ENCODE measurements at places on chromosomes 16 and 17.

DNA sequence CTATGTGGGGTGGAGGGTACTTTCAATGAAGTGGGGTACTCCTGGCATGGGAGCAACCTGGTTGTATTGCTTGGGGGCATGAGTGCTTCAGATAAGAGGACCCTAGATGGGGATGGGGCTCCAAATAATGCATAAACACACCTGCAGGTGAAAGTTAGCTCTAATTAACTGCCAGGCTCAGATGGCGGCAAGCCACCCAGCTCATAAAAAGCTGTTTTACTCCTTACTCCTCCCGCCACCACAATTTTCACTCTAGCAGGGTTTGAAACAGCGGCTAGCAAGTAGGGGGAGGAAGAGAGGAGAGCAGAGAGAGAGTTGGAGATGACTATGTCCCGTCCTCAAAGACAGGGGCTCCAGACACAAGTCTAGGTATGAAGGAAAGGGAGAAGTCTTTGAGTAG, 117.7 kb upstream of the WSCD1 start:
- no peak for DNase-seq

- no peak for DNase-seq
Measured at GRCh38 chr17:74663561-74663960, 40.0 kb upstream of the CD300E start.

DNA sequence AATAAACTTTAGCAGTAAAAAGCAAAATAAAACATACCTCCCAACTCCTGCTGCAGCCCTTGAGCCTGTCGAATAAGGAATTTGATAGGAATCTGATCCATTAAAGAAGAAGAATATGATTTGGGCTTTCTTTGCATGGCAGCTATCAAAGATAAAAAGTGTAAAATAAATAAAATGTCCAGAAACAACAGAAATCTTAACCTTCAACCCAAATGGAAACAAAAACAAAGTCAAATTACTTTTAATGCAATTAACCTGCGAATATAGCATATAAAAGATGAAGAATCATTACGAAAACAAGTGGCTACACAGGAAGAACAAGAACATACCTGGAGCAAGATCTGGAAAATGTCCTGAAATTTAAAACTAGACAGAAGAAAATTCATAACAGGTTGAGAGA, 21.5 kb upstream of the BRIP1 start:
- DNase-seq, result no peak

GRCh38 chr17:9878786-9879525, 26.1 kb downstream of the RCVRN start:
- no peak for DNase-seq

- no peak for DNase-seq
Measured at GRCh38 chr17:43588121-43588520, 42.0 kb upstream of the ETV4 start.

- DNase-seq, result no peak
Measured at GRCh38 chr17:61362396-61362795, 37.2 kb upstream of the TBX2 start.

- no peak for DNase-seq
Measured at GRCh38 chr17:33968350-33969044, 286.6 kb upstream of the CCL2 start.

DNA sequence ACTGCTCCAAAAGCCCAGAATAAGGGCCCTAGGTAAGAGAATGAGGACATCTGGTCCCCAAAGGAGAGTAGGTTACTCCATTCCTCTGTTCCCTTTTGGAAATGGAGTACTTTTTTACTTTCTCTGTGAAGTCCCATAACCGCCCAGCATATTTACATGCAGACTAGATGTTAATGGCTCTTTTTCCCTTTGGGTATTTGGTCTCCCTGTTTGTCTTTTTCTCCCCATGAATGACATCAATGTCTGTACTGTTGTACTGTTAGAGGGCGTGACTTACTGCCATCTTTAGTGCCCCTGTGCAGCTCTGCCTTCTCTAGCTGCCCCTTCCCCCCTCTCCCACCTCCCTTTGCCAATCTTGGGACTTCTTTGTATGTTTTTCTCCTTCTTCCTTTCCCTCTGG, 19.0 kb downstream of the GPR179 start:
- no peak for DNase-seq

DNA sequence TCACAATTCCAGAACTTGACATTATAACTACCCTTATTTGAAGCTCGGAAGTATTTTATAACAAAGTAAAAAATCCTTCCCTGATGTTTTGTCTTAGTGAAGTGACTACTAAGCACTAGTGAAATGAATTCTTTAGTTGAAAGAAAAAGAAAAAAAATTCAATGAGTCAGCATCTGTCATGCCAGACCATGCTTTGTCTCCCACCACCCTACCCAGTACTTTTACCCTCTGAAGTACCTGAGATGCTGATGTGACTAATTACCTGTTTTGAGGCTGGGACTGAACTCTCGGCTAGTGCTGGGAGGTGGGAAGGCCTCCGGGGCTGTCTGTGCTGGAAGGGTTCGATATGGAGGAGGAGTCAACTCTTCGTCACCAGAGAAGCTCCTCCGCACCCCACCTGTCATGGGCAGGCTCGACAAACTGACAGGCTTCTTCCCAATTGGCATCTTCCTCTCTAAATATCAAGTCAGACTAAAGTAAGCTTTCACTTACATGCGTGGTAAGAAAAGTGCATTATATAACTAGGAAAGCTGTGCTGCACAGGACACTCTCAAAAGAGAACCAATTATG, 19.6 kb downstream of the NME2 start:
- DNase-seq, result no peak

- no peak for DNase-seq
Measured at GRCh38 chr17:48322060-48322459, 108.0 kb downstream of the SKAP1 start.

- no peak for DNase-seq
Measured at GRCh38 chr17:7859028-7859427, 1.2 kb downstream of the CYB5D1 start.

DNA sequence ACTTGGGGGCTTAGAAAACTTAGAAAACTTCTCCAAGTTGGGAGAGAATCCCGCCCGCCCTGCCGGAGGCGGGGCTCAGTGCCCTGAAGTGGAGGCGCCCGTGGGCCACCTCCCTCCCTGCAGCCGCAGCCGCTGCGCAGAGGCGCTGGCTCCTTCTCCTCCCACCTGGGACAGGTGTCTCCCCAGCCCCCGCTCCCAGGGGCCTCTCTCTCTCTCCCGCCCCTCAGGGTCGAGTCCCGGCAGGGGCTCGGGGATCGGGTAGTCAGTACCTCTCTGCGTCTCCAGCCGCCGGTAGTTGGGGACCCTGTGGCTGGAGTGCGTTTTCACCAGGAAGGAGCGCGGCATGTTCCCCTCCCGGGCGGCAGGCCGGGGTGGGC, 257 bp downstream of the SNAI3 start:
- DNase-seq, result peak; percentile 30

DNA sequence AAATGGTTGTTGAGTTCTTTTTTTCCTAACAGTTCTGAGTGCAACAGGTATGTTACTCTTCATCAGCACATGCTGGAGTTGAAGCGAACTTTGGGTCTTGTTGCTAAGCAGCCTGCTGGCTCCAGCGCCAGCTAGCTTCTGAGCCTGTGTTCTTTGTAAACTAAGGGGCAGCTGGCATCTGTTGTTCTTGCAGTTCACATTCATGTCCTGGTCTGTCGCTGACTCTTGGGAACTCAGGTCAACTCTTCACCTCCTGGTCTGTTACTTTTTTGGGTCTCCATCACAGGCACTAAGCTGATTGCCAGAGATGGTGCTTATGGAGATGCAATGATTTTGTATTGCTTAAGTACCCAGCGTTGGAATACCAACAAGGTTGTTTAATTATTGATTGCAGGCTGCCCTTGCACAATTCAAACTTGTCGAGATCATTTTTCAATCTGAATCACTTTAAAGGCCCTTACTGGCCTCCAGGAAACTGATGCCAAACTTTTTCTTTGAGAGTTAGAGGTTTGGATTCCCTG, 40.9 kb downstream of the USP10 start:
- DNase-seq, result no peak

DNA sequence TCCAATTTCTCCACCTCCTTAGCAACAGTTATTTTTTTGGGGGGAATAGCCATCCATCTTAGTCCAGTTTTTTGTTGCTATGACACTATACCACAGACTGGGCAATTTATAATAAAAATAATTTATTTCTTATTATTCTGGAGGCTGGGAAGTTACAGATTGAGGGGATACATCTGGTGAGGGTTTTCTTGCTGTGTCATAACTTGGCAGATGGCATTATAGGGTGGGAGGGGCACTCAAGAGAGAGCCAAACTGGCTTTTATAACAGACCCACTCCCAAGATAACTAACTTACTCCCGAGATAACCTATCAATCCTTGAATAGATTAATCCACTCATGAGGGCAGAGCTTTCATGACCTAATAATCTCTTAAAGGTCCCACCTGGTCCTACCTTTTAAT, 84.2 kb downstream of the ABCA8 start:
- DNase-seq, result no peak

Data from stimulated activated CD4-positive, alpha-beta T cell treated with anti-CD3 and anti-CD28 coated beads, Interleukin-12 subunit alpha, Interleukin-12 subunit beta, amount 100 ng/mL, for 4 hours (primary cell).